ENCODE measurements at places on chromosomes 4 and X.

GRCh38 chrX:40784516-40785151 is 49.3 kb upstream of the MED14 start:
- DNase-seq, result no peak

GRCh38 chrX:358651-359143 is 28.0 kb downstream of the PPP2R3B start:
- DNase-seq, result no peak

DNA sequence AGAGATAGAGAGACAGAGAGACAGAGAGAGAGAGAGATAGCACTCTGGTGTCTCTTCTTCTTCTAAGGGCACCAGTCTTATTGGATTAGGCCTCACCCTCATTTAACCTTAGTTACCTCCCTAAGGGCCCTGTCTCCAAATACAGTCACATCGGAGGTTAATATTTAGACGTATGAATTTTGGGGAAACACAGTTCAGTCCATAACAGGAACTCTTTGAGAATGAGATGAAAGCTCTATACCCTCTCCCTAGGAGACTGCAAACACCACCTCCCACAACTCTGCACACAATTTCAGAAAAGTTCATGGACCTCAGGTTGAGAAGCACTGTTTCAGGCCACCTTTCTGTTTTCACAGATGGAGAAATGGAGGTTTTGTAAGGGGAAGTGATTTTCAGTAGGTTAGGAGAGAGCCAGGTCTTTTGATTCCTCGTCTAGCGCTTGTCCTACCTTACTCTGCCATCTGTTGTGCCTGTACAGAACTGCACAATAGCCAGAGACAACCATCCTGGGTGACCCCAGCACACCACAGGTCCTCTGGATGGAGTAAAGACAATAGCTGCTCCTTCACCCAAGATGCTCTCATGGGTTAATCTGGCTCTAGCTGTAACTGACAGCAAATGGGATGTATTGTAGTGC is 16.9 kb upstream of the LOC101059915 start:
- DNase-seq, result no peak

DNA sequence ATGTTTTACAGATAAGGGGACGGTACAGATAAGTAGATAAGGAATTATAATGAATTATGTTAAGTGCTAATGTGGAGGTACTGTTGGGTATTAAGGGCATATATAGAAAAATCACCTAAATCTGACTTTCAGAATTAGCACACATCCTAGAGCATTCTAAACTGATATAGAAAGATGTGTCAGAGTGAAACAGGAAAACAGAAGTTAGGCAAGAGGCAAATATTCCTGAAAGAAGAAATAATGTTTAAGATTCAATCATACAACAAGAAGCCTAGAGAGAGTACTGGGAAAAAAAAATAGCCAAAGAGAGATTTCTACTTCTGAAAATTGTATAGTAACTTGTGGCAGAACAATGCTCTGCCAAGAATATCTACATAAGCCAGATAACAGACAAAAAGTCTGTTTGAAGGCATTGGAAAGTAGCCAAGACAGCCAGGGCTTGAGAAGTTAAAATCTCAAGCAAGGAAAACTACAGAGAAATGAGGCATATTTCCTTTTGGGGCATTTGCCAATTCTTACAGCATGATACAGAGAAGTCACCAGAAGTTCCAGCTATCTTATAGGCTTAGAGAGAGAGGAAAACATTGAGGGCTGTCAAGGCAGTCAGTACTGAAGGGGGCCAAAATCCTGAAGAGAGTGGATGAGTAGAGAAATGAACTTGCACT is 646.0 kb downstream of the RPA4 start:
- DNase-seq, result no peak

GRCh38 chrX:151723156-151723760 is 7.4 kb downstream of the FATE1 start:
- no peak for DNase-seq

DNA sequence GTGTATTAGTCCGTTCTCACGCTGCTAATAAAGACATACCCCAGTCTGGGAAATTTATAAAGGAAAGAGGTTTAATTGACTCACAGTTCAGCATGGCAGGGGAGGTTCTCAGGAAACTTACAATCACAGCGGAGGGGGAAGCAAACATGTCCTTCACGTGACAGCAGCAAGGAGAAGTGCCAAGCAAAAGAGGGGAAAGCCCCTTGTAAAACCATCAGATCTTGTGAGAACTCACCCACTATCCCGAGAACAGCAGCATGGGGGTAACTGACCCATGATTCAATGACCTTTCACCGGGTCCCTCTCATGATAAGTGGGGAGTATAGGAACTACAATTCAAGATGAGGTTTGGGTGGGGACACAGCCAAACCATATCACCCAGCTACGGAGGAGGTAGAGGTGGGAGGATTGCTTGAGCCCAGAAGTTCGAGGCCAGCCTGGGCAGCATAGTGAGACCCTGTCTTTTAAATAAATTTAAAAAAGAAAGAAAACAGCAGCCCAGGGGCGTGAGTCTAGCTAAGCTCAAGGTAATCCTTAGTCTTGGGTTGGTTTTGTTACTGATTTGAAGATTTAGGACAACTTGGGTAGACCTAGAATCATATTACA is 46.4 kb upstream of the TMEM131L start:
- no peak for DNase-seq

DNA sequence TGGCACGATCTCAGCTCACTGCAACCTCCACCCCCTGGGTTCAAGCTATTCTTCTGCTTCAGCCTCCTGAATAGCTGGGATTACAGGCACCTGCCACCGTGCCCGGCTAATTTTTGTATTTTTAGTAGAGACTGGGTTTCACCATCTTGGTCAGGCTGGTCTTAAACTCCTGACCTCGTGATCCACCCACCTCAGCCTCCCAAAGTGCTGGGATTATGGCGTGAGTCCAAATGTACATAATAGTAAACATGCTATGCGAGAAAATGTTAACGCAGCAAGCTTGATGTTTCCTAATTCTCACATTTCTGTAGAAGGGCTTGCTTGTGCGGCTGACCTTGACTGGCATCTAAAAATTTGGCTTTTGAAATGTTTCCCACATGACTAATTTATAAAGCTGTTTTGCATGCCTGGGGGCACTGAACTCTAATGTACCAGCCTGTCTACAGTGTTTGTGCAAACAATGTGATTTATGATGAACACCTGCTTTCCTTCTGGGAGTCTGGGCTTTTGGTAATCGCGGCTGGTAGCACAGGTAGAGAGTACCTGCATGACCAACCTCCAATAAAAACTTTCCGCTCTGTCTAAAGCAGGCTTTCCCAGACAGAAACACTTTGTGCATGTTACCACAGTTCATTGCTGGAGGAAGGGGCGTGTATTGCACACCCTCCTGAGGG is 216.8 kb downstream of the IL15 start:
- DNase-seq, result no peak

- no peak for DNase-seq
These were observed 1.3 kb downstream of the NFKB1 start for GRCh38 chr4:102502543-102502818.

- no peak for DNase-seq
These were observed 77.0 kb downstream of the ATP8A1 start for GRCh38 chr4:42579903-42580302.

Measured in effector CD4-positive, alpha-beta T cell (primary cell).